ENCODE measurements at places on chromosomes 12 and 14. TPM values are rescaled to one million over a fixed set of nuclear protein-coding genes. Genes with fewer than 3 reads are reported as not detected.

The LHX5 gene
- total RNA-seq: not detected

The PARPBP gene
- 24.5 TPM for total RNA-seq

The SLC38A4 gene
- not detected for total RNA-seq

The PPM1H gene
- total RNA-seq: not detected

The LRP1-AS gene
- not detected for total RNA-seq

The LARP4 gene
- 70.3 TPM for total RNA-seq

The TSPAN8 gene
- not detected for total RNA-seq

The RBM25 gene
- total RNA-seq: 108 TPM

The TMPRSS12 gene
- not detected for total RNA-seq

The SLC7A8 gene
- total RNA-seq: 0.25 TPM

The KRT77 gene
- total RNA-seq: not detected

The PLA2G1B gene
- total RNA-seq: not detected

All from T-helper 1 cell treated with Interleukin-12 subunit alpha and Interleukin-12 subunit beta and Interleukin-4 antibody, amounts not matched to agents 30 ng/mL and 1 ng/mL, for 36 hours (primary cell).